ENCODE measurements at places on chromosomes 1 and 21.

DNA sequence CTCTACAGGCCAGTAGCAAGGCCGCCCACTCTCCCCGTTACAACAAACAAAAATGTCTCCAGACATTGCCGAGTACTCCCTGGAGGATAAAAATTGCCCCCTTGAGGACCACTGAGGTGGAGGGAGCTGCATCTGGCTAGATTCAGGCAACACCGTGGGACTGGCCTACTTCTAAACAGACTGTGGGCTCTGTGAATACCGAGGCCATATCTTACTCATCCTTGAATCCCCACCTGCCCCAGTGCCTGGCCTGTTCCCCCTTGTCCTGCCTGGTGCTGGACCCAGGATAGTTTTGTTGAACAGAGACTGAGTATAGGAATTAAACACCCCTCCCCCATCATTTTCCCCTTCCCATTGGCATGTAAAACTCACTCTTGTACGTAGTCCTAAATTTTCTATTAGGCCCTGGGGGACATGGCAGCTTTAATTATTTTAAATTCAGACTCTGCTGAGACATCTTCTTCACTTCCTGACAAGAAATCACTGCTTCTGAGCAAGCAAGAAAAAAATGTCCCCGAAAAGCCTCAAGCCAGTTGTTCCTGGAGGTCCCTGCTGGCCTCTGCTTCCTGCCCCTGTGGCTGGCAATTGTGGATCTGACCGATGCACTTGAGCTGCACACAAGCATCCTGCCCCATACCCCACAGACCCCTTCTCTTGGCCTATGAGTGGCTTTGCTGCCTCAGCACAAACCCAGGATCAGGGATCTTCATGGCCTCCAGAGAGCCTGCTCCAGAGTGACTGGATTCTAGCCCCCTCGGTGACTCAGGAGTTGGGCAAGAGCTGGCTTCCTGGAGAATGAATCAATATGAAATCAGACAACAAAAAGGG lies 111.0 kb downstream of the ACTL8 start:
- no peak for DNase-seq

- DNase-seq = peak; percentile 95
Observed at GRCh38 chr1:248837781-248838356, at the start of gene ZNF672. Gene ZNF672, plus strand, starts transcription at chr1:248838224. Its CDS starts 9,051 bp downstream, at chr1:248847275.

DNA sequence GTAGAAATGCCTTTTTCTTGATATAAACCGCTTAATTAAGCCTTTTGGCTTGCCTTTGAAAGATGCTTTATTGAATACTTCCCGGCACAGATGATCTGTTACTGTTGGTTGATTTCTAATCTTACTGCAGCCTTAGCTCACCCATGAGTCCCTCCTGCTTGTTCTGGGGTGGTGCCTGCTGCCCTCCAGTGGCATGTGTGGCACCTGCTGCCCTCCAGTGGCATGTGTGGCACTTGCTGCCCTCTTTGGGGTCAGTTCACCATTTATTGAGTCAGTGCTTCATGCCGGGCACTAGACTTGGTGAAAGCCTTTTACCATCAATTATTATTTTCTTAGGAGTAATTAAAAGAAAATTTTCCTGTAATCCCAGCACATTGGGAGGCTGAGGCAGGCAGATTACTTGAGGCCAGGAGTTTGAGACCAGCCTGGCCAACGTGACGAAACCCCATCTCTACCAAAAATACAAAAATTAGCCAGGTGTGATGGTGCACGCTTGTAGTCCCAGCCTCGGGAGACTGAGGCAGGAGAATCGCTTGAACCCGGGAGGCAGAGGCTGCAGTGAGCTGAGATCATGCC lies 54.3 kb downstream of the ADARB1 start:
- peak; percentile 81 for DNase-seq

DNA sequence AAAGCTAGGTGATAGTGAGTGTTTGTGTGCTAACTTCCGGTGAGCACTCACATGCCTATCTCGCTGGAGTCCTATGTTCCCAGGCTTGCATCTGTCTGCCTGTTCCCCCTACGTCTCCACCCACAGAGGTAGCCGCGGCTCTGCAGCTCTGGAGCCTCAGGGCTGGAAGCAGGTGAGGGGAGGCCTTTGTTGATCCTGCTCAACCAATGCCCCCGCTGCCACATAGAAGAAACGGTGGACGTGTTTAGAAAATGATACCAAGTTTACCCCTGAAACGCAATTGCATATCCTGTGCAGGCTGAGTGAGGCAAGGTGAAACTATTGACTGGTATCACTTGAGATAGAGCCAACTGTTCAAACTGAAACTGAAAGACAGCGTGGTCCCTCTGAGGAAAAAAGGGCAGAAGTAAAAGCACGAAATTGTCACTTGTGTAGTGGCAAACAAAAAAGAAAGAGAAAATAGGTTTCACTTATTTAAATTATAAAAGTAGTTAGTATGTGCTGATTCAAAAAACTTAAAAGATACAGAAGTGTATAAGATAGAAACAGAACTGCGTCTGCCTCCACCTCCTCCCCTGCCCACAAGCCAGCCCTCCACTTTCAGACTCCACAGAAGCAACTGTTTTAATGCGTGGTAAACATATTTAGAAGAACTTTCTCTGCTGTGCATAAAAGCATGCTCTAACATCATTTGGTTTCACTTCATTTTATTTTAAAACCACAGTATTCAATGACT lies 38.6 kb upstream of the ETS2 start:
- peak; percentile 73 for DNase-seq

DNA sequence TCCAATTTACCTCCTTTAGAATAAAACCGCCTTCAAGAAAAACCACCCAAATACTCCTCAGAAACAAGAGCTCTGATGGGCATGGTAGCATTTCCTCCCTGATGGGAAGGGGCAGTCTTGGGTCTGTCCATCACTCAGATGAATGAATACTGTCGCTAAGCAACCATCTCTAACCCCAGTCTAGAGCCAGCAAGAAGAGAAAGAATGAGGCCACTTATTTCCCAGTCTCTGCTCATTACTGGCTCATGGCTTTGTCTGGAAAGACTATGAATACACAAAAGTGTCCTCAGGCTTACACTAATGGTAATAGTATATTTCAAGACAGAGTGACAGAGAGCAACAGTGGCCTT lies 51.0 kb upstream of the F3 start:
- DNase-seq = no peak

GRCh38 chr1:178275553-178275952 lies 181.6 kb downstream of the RASAL2 start:
- DNase-seq = no peak

DNA sequence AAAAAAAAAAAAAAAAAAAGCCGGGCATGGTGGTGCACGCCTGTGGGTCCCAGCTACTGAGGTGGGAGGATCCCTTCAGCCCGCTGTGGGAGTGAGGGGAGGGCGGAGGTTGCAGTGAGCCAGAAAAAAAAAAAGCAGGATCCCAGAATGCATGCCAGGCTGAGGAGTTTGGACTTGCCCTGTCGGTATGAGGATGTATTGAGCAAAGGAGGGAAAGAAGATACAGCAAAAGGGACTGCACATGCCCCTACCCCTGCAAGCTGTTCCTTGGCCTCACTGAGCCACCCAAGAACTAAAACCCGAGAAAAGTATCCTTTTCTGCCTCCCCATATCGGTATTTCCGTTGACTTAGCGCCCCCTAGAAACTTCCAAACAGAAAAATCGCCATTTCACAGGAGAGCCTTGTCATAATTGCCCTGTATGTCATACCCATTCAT lies 1.3 kb upstream of the GPATCH4 start:
- DNase-seq = no peak

DNA sequence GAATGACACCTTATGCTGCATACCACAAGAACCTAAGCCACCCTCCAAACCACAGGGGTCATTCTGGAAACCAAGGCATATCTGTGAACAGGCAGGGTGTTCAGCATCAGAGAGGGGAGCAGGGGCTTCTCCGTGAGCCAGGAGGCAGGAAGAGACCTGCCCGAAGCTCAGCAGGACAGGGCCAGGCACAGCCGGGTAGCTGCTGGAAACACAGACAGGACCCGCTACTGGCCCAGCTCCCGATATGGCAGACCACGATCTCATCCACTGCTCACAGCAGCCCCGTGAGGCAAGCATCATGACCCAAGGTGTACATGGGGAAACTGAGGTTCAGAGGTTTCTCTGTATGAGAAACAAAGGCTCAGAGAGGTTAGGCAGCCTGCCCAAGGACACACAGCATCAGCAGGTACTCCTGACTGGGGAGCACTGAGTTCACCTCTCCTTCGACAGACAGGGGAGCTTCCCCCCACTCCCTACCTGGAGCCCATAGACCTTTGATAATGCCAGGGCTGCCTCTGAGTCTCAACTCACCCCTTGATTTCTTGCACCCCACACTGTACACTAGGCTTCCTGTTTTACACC lies 317.7 kb downstream of the MATN1 start:
- DNase-seq = no peak

- no peak for DNase-seq
Observed at GRCh38 chr1:231940116-231940515, 313.5 kb downstream of the DISC1 start.

GRCh38 chr21:21183092-21183491 lies 184.9 kb downstream of the NCAM2 start:
- no peak for DNase-seq

DNA sequence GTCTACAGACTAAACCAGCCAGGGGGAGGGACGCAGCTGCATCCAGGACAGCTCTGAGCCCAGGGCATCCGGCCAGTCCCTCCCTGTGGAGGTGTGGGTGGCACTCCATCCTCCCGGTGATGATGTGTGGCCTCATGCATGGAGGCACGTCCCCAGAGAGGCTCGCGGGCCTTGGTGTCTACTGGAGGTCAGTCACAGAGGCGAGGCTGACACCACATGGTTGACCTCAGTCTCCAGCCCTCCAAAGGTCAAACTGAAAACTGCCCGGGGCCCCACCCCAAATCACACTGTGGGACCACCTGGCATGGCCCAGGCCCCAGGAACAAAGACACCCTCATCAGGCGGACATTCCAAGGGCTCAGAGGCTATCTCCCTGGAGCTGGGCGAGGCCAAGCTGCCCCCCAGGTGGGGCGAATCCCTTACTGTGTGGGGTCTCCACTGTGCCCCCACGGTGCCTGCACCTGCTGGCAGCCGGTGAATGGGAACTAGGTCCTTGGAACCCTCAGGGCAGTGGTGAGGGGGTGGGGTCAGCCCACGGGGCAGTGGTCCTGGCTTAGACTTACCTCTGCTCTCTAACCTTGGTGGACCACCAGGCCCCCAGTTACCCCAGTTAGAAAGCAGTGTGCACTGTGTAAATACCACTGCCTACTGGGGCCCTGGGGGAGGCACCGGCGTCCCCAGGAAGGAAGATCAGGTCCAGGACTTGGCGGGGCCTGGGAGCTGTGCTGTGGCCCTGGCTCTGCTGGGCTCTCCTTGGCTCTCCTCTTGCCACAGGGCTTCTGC lies 49.1 kb downstream of the TRPM2 start:
- no peak for DNase-seq

DNA sequence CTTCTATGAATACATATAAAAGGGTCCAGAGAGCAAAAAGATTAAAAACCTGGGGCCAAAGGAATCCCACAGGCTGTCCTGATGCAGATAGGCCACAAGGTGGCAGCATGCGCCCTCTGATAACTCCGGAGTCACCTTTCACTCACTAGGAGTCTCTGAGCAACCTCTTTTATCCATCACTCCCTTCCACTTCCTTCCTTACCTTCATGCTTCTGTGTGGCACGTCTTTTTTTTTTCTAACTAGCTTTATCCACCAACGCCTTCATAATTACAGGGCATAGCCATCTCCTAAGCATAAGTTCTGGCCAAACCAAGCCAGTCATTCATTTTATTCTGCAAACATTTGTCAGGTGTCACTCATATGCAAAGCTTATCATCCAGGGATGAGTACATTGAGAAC lies 3.9 kb upstream of the PGLYRP4 start:
- DNase-seq = peak; percentile 60

DNA sequence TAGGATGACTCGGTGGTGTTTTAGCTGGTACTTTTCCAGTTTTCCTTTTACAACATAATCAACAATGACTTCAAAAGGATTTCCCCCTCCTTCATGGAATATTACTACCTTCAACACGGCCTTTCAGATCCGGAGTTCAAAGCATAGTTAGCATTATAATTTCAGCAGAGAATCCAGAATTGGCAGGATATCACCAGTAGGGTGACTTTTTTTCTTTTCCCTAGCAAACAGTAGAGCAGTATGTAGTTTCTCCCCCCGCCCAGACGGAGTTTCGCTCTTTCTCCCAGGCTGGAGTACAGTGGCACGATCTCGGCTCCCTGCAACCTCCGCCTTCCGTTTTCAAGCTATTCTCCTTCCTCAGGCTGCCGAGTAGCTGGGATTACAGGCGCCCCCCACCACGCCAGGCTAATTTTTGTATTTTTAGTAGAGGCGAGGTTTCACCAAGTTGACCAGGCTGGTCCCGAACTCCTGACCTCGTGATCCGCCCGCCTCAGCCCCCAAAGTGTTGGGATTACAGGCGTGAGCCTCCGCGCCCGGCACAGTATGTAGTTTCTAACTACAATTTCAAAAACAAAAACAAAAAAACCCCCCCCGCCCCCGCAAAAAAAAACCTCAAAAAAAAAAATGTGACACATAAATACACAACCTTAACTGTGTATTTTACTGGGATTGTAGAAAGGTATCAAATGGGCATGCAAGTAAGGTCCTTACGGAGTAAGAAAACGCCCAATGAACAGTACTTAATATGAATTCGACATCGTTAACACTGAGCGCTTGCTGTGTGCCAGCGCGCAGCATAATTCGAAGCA lies 1.5 kb upstream of the COX20 start:
- peak; percentile 63 for DNase-seq

DNA sequence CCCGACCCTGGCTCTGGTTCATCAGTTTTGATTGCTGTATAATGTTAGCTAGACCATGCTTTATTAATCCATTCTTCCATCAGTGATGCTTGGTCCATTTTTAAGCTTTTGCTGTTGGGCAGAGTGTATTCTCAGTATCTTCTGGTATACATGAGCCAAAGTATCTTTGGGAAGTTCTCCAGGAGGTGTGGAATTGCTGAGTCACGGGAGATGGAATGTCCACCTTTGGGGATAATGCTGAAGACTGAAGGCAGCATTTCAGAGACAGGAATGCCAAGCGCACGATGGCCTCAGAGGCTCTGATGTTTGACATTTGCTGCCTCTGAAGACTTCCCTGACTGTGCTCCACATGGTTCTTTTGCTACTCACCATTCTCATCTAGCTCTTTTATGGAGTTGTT lies 266.3 kb upstream of the KAZN start:
- no peak for DNase-seq

GRCh38 chr1:78132948-78133322 lies 87.2 kb downstream of the GIPC2 start:
- no peak for DNase-seq

DNA sequence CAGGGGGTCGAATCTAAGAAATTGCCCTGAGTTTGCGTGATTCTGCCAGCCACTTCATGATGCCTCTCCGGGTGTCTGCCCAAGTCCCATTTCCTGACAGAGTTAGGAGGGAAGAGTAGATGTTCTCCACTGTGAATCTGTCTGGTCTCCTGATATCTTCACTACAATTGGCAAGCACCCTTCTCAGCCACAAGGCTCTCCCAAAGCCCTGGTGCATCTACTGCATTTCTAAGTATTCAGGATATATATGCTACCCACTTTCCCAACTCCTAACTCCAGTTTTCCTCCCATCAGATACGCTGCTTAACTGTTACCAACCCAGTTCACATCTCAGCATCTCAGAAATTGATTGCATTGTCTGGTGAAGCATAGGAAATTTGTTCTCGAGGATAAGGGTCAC lies 25.9 kb upstream of the OVAAL start:
- DNase-seq = no peak

- DNase-seq = no peak
Observed at GRCh38 chr21:35319684-35320283, 270.7 kb upstream of the RUNX1 start.

All from activated T-cell treated with anti-CD3 and anti-CD28 coated beads, Interleukin-2, amount 50 U/mL, for 48 hours (primary cell).